Gastrocnemius medialis (tissue), 4 donors: ENCODE measurements at places on chromosomes 11 and 22. TPM values are rescaled to one million over a fixed set of nuclear protein-coding genes. Genes with fewer than 3 reads are reported as not detected.

- no peak for DNase-seq
- H3K4me1 ChIP-seq, result peaks cover 6% of the 10 kb centered on the region
- H3K27me3 ChIP-seq, result no peaks in the 10 kb centered on the region
- H3K27ac ChIP-seq, result no peak overlapping the region
Observed at GRCh38 chr11:61652135-61652534, 28.1 kb upstream of the DAGLA start.

The CNTF gene
- total RNA-seq, result 4.0 TPM

DNA sequence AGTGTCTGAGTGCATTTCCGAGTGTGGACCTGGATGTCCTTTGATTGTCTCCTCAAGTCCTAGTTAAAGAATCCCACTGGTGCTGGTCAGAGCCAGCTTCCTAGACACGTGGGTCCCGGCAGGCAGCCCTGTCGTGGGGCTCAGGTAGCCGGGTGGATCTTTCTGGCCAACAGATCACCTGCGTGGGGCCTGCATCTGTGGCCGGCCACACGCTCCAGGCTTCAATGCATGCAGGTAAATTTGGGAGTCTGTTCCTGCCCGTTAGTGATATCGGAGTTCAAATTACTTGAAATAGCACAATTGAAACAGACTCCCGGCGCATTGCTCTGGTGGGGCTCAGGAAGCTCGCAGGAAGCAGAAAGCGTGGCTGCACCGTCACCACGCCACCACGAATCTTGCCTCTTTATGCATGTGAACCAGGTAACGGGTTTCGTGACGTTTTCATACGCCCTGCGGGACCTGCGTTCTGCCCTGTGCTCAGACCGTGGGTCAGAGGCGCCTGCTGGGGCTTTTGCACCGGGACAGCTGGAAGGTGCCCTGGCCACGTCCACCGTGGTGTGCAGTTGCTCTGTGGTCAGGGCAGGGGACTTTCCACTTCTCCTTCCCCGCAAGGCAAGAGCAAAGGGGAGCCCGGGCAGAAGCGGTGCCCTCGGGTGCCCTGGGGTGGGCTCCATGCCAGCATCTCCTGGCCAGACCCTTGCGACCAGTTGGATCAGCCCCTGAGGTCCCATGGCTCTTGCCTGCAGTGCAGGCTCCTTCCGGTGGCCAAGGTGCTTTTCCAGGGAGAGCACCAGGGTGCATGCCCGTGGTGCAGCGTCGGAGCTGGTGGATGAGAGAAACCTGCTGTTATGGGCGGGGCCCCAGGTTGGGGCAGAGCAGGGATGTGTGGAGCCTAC is 803.5 kb downstream of the BRD1 start:
- no peaks in the 10 kb centered on the region for H3K36me3 ChIP-seq
- no peak overlapping the region for H3K27ac ChIP-seq
- no peak overlapping the region for H3K4me3 ChIP-seq
- DNase-seq, result no peak

DNA sequence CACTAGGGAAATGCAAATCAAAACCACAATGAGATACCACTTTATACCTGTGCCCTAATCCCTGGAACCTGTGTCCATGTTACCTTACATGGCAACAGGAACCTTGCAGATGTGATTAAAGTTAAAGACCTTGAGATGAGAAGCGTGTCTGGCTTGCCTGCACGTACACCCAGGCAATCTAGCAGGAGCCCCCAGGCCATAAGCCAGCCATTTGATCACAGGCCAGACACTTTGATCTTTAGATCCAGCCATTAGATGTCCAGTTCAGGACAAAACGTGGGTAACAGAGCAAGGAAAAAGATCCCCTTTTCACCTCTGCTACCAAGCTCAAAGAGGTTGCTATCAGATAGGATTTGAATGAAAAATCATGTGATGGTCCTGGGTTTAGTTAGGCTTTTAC is 378.8 kb downstream of the BUD13 start:
- no peaks in the 10 kb centered on the region for H3K36me3 ChIP-seq
- H3K4me1 ChIP-seq, result no peaks in the 10 kb centered on the region
- peaks cover 4% of the 10 kb centered on the region for H3K27me3 ChIP-seq

- peaks cover 11% of the 10 kb centered on the region for H3K36me3 ChIP-seq
- no peaks in the 10 kb centered on the region for H3K27me3 ChIP-seq
- H3K4me3 ChIP-seq, result peak overlapping the region; percentile 89
- H3K27ac ChIP-seq, result peak overlapping the region; percentile 91
Observed at GRCh38 chr11:125593114-125593820, 615 bp downstream of the STT3A start.
